ENCODE measurements at places on chromosomes 2 and 18.

GRCh38 chr2:158487419-158487818 lies 30.7 kb downstream of the PKP4 start:
- DNase-seq = peak; percentile 28

- no peak for DNase-seq
Measured at GRCh38 chr2:58558881-58559280, 317.8 kb upstream of the FANCL start.

DNA sequence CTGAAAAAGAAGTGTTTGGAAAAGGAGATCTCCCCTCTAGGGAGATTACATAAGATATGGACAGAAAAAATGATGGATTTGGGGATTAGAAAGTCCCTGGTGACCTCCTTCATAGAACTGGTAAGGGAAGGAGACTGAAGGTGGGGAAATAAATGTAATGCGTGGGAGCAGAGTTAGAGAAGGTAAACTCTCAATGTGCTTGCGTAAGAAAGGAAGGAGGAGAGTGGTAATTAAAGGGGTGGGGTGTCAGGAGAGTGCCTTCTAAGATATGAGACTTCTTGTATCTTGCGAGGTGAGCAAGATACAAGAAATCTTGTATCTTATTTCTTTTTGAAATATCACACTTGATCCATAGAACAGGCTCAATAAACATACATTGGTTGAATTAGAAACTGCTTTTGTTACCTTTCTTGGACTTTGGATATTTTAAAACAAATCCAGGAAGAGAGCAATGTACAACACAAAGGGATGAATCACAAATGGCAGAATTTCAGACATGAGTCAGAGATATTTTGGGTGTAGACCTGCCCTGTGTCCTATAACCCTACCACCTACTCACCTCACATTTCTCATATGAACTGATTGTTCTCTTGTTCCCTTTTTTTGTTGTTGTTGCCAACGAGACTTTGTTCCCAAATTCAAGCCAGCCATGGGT lies 342.4 kb downstream of the INSIG2 start:
- DNase-seq = peak; percentile 34

DNA sequence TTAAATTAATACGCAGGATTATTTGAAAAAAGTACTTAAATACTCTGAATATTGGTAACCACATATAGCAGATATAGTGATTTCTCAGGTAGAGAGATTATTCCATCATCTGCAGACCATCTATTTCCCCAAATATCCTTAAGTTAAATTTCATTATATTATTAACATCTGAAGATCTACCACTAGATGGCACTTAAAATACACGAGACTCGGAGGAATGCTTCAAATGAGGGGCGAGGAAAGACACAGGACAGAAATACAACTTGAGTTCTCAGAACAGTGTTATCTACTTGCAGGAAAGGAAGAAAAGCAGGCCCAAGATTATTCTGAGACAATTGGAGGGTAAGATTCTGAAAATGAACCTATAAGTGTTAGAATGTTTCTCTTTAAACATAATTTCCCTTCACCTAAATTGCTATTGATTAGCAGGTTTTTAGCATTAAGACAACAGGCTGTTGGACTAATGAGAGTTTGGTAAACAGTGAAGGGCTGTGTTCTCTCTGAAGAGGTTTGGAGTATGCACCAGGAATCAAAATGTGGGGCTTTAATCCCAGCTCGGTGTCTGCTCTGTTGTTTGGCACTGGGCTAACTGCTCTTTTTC lies 76.9 kb upstream of the GCFC2 start:
- peak; percentile 3 for DNase-seq

- no peak for DNase-seq
Measured at GRCh38 chr2:222606306-222606705, 49.6 kb downstream of the FARSB start.

DNA sequence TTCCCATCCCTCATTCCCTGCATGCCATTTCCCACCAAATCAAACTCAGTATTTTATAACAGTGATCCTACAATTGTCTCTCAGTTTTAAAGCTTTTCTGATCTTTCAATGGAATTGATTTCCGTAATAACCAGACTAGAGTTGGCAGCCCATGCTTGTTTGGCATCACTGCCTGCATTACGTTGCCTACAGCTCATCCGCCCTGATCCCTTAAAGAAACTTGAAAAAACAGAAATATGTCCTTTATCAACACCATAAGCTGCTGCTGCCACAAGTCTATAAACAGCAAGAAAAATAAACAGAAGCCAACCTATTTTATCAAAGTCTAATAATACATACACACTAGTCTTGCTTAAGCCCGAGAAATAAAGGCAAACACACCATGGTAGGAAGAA lies 331.0 kb downstream of the METTL4 start:
- peak; percentile 20 for DNase-seq

DNA sequence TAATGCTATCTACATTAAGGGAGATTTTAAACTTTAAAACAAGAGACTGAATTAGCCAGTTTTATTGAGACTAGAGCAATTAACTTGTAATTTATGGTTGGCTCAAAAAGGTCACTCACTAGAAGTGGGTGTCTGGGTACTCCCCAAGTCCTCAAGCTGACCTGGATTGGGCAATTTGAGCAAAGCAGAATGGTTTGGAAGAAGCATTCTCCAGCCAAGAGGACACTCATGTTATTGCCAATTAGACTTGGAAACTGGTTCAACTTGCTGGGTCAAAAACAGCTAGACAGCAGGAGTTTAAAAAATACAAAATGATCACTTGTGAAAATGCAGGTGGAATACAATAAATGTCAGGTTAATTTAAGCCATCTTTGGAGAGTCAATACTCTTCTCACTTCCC lies 29.5 kb upstream of the MYO1B start:
- no peak for DNase-seq

GRCh38 chr2:113370478-113371091 lies 66.9 kb upstream of the ZNG1B start:
- DNase-seq = peak; percentile 56

DNA sequence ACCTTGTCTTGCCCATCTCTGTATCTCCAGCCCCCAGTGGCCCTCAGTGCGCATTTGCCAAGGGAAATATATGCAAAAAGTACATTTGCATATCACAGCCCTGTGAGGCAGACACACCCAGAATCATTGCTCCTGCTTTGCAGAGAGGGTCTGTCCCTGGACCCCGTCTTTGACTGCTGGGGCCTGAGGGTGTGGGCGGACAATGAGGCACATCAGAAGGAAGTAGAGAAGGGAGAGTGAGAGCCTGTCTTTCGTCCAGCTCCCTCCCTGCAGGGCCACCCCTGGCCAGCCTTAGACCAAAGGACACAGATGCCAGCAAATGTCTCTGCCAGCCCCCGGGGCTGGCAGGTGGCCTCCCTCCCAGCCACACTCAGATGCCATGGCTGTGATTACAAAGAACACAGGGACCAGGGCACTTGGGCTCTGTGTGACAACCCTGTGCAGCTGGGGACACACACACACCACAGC lies 516.2 kb upstream of the MYT1L start:
- no peak for DNase-seq

GRCh38 chr2:240519396-240520129 lies 38.2 kb downstream of the ANKMY1 start:
- peak; percentile 36 for DNase-seq

GRCh38 chr2:119692954-119693353 lies 14.0 kb downstream of the TMEM177 start:
- DNase-seq = no peak

DNA sequence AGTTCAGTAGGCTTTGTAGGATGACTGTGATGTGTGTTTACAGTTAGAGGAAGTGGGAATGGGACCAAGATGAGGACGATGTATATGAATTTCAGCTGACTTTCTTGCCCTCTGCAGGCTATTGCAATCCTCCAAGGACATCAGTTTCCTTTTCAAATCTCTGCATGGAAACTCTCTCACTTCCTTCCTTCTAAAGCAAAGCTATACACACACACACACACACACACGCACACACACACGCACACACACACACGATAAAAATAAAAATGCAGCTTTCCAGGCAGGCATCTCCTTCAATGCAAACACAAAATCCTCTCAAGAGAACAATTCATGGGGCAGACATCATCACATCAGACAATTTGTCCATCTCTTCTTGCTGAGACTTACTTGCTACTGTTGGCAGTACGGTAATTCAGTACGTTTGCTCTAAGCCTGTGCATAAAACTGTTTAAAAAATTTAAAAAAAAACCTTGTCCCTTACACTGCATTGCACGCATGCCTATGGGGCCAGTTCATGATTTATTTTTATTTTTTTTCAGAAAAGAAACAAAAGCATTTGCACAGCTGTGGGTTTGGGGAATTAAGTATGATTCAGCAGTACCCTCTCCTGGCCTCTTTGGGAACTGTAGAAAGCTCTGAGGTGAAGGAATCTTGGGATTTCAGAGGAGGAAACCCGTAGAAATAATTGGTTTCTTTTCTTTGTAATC lies 27.1 kb upstream of the ICOS start:
- peak; percentile 66 for DNase-seq

- DNase-seq = no peak
Measured at GRCh38 chr2:112293636-112294401, 18.4 kb downstream of the ZC3H6 start.

DNA sequence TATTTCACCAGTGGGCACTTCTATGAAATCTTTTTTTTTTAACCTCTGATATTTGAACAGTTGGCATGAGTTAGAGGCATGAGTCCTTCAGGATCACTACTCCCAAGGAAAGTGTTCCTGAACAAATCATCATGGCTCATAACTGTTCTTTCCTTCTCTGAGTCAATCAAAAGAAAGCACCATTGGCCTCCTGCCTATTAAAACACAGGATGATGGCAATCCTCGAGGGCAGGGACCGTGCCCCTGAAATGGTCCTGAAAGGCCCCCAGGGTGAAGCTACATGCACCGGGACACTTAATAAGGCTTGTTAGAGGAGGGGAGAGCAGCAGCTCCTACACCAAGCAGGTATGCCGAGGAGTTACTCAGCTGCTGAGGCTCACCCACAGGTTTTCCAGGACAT lies 43.5 kb downstream of the SLC14A2 start:
- peak; percentile 75 for DNase-seq

- DNase-seq = peak; percentile 54
Measured at GRCh38 chr2:200319548-200320337, 13.2 kb downstream of the SPATS2L start.

GRCh38 chr2:67135208-67135607 lies 261.9 kb upstream of the ETAA1 start:
- DNase-seq = no peak

DNA sequence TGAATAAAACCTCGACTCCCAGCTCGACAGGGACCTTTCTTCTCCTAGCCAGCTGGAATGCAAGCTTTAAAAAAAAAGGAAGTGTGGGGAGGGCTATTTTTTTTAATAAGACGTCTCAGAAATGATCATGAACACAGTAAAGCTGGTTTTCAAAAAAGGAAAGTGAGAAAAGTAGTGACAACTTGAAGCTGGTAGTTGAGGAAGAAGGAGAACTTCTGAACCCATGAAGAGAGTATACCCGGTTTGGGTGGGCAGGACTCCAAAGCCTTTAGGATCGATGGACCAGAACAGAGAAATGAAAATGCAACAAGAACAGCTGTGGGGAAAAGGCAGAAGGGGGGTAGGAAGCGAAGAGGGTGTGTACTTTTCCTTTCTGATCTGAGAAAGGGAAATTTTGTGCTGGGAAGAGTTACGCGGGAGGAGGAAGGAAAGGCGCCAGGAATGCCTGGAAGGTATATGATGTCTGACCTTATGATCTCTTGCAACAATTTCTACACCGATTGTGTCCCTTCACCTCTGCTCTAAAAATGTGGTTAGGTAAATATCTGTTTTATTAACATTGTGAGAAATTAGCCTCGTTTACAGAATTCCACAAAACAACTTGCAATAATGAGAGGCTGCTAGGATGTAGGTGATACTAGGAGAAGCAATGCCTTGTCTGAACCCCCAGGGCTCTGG lies 22.6 kb upstream of the CYP1B1 start:
- no peak for DNase-seq

GRCh38 chr2:163734401-163734800 lies 1.4 kb downstream of the FIGN start:
- DNase-seq = no peak

- DNase-seq = no peak
Measured at GRCh38 chr2:42769583-42770287, 5.8 kb upstream of the OXER1 start.

GRCh38 chr2:23485841-23486683 lies 101.1 kb downstream of the KLHL29 start:
- DNase-seq = no peak

DNA sequence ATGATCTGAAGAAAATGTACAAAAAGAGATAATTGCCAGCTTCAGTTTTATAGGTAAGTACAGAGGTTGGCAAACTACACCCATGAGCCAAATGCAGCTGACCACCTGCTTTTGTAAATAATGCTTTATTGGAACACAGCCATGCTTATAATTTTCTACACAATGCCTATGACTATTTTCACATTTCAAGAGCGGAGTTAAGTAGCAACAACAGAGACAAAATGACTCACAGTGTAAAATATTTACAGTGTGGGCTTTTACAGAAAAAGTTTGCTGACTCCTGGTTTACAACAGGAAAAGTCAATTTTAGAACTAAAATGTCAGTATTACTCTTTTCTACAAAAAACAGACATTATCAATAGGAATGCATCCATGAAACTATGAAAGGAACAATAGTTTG lies 26.0 kb downstream of the CWC22 start:
- no peak for DNase-seq

DNA sequence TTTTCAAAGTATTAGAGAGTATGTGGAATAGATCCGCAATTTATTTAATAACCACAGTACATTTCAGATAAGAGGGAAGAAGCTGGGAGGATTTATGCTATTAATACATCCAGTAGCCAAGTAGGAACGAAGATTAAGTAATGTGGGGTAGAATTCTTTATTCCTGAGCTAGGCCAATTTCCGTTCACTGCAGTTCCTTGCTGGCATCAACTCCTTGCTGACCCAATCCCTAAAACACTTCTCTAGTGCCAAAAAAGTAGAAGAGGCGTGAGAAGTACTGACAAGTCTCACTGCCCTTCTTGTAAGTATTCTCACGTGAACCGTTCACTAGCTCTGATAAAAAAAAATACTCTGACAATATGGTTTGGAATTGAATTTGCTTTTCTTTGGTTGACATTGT lies 211.4 kb downstream of the EPHA4 start:
- no peak for DNase-seq

GRCh38 chr18:24395049-24395795 lies 2.4 kb downstream of the OSBPL1A start:
- DNase-seq = no peak

- DNase-seq = no peak
Measured at GRCh38 chr2:54403512-54404238, 52.5 kb upstream of the SPTBN1 start.

DNA sequence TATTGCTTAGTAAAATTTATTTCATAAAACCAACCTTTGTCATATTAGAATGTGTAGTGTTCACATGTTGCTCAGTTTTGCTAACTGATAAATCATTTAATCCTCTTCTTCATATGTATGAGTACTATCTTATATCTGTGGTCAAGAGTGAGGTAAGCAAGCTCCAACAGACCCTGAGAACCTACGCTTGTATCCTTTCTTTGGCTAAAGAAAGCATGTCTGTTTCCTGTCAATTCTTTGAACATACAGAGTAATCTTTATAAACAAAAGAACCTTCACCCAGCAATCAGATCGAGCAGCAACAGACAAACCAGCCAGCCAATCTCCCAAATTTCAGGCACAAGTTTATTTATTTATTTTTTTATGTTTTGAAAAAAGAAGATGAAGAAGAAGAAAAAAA lies 6.4 kb downstream of the ADCYAP1 start:
- DNase-seq = no peak

GRCh38 chr2:240443891-240444301 lies 8.4 kb downstream of the GPC1 start:
- DNase-seq = no peak
